Stimulated activated CD4-positive, alpha-beta T cell treated with anti-CD3 and anti-CD28 coated beads, Interleukin-1b, Interleukin-23, amount 100 ng/mL, for 24 hours (primary cell): ENCODE measurements at places on chromosomes 1 and 21.

GRCh38 chr1:94621802-94622201 lies 80.2 kb upstream of the F3 start:
- DNase-seq = no peak

DNA sequence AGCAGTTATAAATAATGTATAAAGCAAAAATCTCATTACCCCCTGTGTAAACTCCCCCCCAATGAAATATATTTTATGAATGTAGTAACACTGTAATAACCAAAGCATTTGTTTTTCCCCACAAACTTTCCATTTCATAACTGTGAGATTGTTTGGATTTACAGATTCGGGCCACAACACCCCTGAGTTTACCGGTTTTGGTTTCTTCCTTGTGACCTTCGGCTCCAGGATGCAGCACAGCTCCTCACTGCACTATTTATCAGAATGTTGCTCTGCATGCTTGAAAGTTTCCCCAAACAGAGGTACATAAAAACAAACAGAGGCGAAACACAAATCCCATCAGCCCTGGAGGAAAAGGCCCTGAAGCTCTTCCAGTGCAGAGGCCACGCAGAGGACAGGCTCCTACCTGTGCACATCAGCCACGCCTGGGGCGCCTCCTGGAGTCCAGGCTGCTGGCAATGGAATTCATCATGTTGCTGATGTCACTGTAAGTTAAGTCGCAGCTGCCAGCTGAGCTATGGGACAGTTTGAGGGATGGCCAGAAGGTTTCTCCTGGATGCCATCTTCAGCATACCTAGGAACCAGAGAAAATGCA lies 122.0 kb downstream of the LMO4 start:
- DNase-seq = no peak

DNA sequence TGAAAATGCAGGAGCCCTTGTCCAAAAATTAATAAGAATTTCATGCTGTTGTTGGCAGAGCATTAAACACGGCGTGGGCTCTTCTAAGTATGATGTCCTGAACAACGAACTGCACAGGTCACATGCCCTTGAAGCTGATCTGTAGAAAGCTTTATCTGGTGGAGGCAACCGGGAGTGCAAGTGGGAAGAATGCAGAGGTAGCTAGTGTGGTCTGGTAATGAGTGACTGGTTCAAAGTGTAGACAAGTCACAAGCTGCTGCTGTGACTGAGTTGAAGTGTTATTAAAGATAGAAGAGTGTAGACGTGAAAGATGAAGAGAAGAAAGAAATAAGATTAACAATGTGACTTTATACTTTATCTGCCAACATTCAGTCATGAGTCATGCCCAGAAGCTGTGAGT lies 361.9 kb downstream of the TTLL7 start:
- no peak for DNase-seq

DNA sequence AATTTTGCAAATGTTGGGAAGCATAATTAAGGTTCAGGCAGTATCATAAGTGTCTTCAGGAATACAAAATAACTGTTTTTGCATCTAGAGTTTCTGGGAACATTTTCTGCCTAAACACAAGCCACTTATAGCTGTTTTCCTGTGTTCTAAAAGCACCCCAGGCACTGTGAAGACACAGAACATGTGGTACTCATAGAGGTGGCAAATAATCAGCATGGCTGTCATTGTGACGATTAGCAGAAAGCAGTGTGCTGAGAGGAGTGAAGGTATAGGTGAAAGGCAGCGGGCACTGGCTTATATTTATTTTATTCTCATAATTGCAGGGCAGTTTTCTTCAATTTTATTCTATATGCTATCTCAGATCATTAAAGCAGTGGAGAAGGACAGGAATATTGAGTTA lies 119.6 kb downstream of the LRRC53 start:
- DNase-seq = no peak

- no peak for DNase-seq
Measured at GRCh38 chr1:246161626-246162025, 345.5 kb downstream of the SMYD3 start.

DNA sequence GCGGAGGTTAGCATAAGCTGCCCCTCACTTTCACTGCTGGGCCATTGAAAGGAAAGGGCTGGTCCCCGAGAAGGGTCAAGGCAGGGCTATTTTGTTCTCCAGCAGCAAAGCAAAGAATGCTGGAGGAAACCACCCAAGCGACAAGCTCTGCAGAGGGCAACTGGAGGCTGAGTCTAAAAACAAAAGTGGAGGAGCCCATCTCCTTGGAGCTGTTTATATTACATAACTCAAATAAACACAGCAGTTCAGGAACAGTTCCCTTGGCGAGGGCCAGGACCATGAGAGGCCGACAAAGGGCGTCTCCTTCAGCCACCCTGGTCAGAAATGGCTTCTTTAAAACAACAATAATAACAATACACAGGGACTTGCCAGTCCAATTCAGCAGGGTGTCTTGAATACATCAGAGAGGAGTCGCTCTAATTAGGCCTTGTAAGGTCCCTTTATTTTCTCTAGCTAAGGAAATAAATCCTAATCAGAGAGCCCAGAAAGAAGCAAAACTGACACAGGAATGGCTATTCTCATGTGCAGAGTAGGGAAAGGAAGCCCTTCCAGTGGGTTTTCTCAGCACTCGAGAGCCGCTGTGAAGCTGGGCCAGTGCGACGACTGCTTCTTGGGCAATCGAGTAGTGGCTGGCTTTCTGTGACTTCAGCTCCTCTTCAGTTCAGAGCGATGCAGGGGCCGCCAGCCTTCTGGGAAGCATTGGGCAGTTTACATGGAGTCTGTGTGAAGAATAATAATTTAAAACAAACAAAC lies 57.0 kb upstream of the TARBP1 start:
- no peak for DNase-seq

- no peak for DNase-seq
Measured at GRCh38 chr1:156767879-156768604, 707 bp downstream of the PRCC start.

DNA sequence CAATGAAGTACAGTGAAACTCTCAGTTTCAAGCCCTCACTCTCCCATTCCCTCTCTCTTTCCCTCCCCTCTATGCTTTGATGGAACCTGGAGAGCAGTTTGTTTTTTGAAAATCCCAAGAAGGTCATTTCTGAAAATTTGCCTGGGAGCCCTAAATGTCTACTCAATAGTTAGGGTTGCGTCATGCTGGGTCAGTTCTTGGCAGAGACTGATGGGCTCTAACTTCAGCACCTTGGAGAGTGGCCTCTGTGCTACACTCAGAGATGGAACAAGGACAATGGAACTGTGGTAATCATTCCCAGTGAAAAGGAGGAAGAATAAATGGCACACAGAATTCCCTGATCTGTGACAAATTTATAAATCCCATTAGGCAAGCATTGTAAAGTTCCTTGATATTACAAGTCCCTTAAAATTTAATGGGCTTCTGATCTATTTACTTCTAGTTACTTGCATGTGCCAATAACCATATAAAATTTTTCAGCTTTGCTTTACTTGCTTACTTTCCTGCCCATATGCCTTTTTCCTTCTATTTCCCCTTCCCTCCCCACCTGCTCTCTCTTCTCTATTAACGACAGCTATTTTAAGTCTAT lies 182.9 kb upstream of the KCND3 start:
- DNase-seq = no peak

DNA sequence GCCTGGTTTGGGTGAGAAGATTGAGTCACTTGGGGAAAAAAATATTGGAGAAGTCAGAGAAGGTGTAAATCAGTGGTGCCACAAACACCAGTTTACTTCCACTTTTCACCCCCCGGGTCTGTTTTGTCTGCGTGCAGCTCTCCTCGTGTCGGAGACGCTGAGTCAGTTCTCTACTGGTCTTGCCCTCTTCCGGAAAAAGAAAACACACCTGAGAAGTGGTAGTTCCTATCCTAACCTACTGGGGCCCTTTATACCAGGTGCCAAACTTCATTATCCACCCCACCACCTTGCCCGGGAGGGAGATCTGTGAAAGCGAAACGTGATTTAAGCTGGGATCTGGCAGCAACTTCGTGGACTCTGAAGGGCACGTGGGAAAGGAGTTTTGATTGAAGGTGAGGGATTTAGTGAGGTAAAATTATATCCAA lies 855 bp upstream of the IVNS1ABP start:
- DNase-seq = peak; percentile 37

GRCh38 chr21:32645261-32646182 lies 33.3 kb upstream of the CFAP298 start:
- no peak for DNase-seq

DNA sequence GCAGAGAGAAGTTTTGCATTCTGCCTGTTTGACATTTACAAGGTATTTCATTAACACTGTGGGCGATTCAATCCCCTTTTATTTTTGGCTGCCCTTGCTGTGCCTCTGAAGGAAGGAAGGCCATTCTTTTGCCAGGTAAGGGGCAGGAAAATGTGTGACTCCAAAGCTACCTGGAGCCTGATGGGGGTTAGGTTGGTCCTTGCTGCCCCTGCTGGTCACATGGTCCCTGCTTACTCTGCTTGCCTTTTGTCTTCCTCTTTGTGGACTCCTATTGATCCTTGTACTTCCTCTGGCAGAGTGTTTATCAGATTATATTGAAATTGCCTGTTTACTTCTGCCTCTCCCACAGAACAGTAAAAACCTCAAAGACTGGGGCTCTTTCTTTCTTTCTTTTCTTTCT lies 65.7 kb downstream of the ST6GALNAC3 start:
- DNase-seq = no peak

- DNase-seq = no peak
Measured at GRCh38 chr1:81811757-81812371, 11.1 kb downstream of the ADGRL2 start.

DNA sequence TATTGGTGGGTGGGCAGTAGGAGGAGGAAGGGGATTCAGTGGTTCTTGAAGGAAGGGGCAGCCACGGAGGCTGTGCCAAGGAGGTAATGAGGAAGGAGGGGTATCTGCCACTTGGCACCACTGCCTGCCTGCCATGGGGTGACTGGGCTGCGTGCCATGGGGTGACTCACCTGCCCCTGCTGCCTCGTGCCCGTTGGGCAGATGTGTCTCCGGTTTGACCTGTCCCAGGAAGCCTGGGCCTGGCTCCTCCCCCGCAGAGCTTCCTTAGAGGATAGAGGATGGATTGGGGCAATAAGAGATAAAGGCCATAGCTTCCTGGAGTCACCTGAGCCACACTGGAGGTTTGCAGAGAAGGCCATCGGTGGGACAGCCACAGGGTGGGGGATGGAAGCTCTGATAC lies 1.7 kb downstream of the PADI3 start:
- no peak for DNase-seq

- DNase-seq = no peak
Measured at GRCh38 chr1:4611563-4612341, 42.7 kb upstream of the AJAP1 start.

- no peak for DNase-seq
Measured at GRCh38 chr1:15753776-15754175, 4.8 kb upstream of the FBLIM1 start.
